ENCODE measurements at places on chromosomes 4 and X. TPM values are rescaled to one million over a fixed set of nuclear protein-coding genes. Genes with fewer than 3 reads are reported as not detected.
A peak's percentile ranks its signal among the peaks of the same experiment; 100 is the strongest.

DNA sequence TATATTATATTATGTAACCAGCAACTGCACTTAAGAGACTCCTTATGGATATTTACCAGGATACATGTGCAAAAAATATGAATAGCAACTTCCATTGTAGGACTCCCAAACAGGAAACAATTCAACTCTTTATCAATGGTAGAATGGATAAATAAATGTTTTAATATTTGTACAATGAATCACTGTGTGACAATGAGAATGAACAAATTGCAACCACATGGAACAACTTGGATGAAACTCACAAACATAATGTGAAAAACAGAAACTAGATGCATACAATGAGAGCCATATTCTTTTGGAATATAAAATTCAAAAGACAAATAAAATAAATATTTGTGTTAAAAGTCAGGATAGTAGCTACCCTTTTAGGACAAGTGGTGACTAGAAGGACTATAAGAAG is 1015.7 kb downstream of the TECRL start:
- no peak for DNase-seq

DNA sequence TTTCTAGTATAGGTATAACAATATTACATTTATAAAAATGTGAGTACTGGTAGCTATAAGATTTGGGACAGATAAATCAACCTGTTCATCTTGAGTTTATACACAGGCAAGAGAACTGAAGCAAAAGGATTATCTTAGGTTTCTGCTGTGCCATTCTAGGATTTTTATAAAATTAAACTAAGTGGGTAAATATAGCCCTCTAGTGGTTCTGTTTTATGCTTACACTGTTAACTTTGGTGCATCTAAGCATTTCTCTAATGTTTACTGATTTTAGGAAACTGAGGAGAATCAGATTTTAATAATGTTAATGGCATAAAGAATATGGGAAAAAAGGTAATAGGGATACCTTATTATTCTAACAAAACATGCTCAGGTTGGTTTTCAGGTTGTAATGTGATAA is 1.1 kb upstream of the RRH start:
- no peak for DNase-seq

- DNase-seq, result no peak
Observed at GRCh38 chr4:78299565-78299972, 242.4 kb downstream of the FRAS1 start.

The EXOC1 gene
- 53.3 TPM for total RNA-seq

The FRG2 gene
- not detected for total RNA-seq

DNA sequence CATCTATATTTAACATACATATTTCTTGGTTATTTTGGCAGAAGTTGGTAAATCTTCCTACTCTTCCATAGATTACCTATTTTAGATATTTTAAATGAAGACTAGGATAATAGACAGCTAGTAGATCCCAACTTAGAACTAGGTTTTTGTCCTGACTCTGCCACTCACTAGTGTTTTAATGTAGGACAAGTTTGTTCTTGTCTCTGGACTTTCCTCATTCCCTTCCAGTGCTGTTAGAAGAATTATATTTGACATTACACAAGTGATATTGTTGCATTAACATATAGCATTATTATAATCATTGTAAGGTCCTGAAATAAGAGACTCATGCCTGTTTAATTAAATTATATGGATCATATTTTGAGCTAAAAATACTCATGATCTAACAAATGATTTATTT is 24.1 kb upstream of the ALB start:
- no peak for DNase-seq

DNA sequence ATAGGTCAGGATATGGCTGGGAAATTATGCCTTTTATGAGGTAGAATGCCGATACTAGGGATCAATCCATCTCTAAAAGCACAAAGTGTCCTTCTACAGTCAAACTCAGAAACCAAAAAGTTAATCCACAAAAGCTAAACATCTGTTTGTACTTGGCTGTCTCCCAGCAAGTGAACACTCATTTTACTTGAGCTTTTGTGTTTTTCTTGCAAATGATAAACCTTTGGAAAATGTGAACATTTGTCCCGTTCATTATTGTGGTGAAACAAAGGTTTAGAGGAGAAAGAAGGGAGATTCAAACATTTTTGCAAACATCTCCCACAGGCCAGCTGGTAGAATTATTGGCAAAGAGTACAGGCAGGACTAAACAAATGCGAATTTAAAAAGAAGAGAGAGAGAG is 300.6 kb upstream of the SPANXN1 start:
- DNase-seq, result no peak

GRCh38 chr4:106270736-106271135 is 45.3 kb downstream of the TBCK start:
- DNase-seq, result no peak

DNA sequence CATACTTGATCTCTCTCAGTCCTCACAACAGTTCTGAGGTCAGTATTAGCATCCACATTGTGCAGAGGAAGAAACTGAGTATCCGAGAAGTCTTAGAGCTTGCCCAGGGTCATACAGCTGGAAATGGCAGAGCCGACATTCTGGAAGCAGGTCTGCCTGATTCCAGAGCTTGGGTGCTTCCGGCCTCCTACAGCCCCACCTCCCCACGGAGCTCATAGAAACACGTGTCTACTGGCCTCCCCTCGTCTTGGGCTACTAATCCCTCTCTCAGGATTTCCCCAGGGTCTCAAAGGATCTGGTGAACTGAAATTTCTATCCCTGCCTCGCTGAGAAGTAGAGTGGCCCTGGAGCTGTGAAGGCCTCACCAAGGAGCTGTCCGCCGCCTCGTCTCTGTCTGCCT is 12.0 kb upstream of the KDM5C start:
- no peak for DNase-seq

The SLC16A2 gene
- total RNA-seq, result 6.8 TPM

DNA sequence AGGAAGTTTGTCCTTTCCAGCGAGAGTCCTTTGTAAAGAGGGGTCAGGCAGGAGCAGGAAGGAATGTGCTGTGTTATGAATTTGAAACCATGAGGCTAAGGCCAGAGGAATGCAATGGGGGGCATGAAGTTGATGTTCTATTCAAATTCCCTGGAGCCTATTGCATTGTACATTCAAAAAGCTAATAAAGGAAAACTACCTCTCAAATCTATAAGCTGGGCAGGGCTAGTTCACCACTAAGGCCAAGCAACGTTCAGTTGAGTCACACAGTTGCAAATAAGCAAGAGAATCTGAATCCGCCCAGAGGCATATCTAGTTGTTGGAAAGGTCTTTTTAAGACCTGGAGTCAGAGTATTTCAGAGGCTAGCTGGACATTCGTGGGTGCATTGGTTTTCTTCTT is 148.3 kb downstream of the DCTD start:
- DNase-seq, result no peak

GRCh38 chrX:45322820-45323219 is 122.1 kb upstream of the DIPK2B start:
- no peak for DNase-seq

DNA sequence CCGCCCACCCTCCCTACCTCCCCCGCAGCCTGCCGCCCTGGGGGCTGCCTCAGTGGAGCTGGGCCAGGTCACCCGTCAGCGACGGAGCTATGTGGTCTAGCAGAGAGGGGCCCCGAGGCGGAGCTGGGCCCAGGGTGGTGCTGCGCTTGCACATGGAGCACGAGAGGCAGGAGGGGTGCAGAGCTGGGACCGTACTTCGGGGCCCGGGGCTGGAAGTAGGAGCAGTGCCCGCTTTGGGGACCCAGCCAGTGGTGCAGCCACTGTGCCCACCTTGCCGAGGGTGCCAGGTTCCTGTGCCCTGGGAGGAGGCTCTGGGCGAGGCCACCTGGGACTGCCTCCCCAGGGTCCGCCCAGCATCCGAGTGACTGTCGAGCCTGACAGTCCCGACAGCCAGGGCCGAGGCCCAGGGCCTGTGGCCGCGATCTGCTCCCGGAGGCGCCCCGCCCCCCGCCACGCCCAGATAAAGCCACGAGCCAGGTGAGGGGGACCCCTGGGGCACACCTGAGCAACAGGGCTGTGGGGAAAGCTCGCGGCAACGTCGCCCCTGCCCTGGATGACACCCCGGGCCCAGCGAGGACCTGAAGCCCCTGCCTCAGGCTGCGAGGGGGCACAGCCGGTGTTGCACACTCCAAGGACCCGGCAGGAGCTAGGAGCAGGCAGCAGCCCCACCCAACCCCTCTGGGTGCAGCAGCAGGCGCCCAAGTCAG is 117.5 kb downstream of the DNAAF6 start:
- no peak for DNase-seq

GRCh38 chr4:189656641-189657040 is 284.0 kb upstream of the FRG1 start:
- no peak for DNase-seq

GRCh38 chr4:78622253-78622979 is 70.8 kb downstream of the ANXA3 start:
- no peak for DNase-seq

GRCh38 chr4:52954560-52955170 is 92.5 kb downstream of the RASL11B start:
- no peak for DNase-seq

- no peak for DNase-seq
Observed at GRCh38 chrX:38275615-38276014, 51.7 kb downstream of the RPGR start.

GRCh38 chrX:17559728-17560379 is 177.4 kb upstream of the SCML1 start:
- DNase-seq, result peak; percentile 59

GRCh38 chr4:128540122-128540521 is 252.5 kb upstream of the PGRMC2 start:
- no peak for DNase-seq

DNA sequence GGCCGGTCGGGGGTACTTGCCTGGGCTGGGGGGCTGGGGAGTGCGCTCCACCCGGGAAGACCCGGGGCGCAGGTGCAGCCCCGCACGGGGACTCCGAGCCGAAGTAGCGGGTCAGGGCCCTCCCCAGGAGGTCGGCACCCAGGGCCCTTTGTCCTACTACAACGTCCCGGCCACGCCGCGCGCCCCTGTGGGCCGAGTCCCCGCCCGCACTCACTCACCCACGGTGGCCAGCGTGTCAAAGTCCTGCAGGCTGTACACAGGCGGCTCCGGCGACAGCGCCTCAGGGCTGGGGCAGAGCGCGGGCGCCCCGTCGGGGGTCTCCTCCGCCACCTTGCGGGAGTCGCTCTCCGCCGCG is 602 bp downstream of the PRKX start:
- no peak for DNase-seq

GRCh38 chrX:36575670-36576069 is 432.5 kb upstream of the FAM47C start:
- no peak for DNase-seq

GRCh38 chr4:115969756-115970155 is 856.3 kb upstream of the NDST4 start:
- no peak for DNase-seq

DNA sequence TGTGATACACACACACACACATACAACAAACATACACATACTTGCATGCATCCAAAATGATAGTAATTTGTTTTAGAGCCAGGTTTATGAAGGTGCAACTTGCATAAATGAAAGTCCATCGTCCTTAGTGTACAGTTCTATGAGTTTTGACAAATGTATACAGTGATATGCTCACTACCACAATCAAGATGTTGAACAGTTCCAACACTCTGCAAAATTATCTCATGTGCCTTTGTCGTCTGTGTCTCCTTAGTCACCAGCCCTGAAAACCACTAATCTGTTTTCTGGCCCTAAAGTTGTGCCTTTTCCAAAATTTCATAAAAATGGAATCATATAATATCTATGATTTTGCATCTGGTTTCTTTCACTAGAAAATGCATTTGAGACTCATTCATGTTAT is 67.8 kb upstream of the ANXA3 start:
- no peak for DNase-seq

DNA sequence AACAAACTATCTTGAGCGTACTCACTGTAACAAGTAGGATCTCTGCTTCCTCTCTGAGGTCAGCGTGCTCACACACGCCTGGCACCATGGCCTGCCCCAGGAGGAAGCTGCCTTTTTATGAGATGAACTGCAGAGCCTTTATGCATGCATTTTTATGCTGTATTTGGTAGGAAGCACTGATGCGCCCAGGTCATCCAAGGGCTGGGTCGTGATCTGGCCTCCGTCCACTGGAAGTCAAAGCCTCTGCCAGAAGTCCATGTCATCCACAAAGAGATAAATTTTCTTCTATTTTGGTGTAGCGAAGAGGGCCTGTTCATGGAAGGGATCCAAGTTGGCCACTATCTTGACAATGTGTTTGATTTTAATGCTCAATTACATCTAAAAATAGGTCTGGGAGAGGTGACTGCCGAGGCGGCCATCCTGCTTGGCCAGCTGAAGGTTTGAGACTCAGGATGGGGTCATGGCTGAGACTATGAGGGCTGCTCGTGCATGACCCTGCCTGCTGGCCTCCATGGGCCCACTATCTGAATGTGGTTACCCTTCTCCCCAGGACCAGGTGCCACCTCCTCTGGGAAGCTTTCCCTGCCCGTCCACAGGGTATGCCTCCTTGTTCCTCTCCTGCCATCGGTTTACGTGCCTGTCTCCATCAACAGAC is 50.3 kb downstream of the HTRA3 start:
- DNase-seq, result peak; percentile 84

The MGARP gene
- total RNA-seq, result 0.75 TPM

The ARX gene
- total RNA-seq, result not detected

The TMEM47 gene
- total RNA-seq, result 70.8 TPM

The MAGEA12 gene
- total RNA-seq, result not detected
